Stimulated activated CD4-positive, alpha-beta T cell treated with anti-CD3 and anti-CD28 coated beads, Interleukin-15, amount 100 ng/mL, for 48 hours (primary cell): ENCODE measurements at places on chromosomes 4 and X.

DNA sequence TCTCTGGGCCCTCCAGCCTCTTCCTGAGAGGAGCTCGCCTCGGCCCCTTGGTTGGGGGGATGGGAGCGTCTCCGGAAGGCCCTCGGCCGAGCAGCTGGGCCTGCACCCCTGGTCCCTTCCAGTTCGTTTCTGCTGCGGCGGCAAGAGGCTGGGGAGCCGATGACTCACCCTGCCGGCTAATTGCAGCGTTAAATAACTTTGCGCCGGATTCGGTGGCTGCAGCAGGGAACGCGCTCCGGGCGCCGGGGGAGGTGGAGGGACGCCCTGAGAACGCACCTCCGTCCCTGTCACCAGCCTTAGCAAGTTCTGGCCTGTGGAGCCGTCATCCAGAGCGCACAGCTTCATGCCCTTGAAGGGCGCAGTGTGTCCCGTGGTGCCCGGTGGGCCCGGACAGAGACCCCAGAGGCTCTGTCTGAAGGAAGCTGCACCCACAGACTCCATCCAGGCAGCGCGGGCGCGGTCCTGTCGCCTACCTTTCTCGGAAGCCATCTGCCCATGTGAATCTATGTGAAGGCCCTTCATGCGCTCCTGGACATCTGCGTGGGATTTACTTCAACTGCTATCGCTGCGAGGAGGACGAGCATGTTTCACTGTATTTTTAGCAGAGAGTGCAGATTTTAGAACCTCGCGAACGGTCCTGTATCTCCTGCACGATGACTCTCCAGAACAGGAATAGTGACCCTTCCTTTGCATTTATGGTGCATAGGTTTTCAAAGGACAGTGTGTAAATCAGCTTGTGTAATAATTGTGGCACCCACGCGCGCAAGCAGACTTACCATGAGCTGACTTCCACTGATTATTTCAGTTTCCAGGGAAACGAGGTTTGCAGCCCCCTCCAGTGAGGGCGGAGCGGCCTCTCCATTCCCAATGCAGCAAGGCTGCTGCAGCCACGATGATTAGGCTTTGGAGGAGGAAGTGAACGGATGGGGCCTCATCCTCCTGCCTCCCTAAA, 1.7 kb upstream of the TMEM271 start:
- DNase-seq = no peak

GRCh38 chr4:66052426-66052825, 382.1 kb upstream of the EPHA5 start:
- DNase-seq = no peak

GRCh38 chrX:121456315-121456714, 408.9 kb downstream of the GLUD2 start:
- DNase-seq = no peak

DNA sequence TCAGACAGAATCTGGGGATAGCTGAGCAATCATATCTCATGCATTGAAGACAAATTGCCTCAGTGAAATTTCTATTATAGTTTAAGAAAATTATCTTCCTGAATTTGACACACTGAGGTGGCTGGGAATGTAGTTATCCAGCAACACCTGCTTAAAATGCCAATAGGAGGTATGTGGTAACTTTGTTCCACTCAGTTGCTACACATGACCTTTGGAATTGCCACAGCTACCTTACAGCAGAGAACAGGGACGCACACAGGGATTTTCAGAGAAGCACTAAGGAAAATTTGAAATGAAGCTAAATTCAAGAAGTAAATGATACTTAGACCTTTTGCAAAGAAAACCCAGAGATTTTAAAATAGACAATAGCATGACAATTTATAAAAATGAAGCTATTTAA, 264.6 kb downstream of the IL1RAPL1 start:
- DNase-seq = no peak

DNA sequence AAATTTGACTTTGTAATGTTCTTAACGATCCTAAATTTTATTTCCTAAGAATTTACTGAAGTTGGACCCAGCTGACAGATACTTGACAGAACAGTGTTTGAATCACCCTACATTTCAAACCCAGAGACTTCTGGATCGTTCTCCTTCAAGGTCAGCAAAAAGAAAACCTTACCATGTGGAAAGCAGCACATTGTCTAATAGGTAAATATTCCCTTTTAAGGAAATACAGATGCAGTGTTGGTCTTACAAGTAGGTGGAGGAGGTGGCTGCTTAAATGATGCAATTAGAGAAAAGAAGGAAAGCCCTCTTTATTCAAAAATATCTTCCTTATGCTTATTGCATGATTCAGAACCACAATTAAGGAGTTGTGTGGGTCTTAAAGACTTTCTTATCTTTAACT, 73.5 kb downstream of the RS1 start:
- no peak for DNase-seq

DNA sequence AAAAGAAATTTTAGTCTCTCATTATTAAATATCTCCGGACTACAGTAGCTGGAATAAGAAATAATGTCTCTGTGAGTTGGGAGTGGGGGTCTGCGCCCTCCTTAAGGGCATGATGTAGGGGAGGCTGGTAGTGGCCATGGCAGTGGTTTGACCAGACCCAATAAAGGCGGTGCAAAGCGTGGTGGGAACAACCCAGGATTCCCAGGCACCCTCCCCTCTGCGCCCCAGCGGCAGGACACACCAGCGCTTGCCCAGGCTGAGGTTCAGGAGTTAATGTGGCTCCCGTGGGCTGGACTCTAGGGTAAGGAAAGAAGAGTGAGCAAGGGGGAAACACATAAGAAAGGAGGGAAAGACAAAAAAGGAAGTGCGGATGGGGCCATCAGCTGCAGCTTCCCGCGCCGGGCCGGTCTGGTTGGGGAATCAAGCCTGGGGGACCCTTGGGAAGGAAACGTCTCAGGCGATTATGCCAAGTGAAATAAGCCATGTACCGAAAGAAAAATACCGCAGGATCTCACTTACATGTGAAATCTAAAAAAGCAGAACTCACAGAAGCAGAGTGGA, 157.5 kb upstream of the SMIM31 start:
- no peak for DNase-seq

DNA sequence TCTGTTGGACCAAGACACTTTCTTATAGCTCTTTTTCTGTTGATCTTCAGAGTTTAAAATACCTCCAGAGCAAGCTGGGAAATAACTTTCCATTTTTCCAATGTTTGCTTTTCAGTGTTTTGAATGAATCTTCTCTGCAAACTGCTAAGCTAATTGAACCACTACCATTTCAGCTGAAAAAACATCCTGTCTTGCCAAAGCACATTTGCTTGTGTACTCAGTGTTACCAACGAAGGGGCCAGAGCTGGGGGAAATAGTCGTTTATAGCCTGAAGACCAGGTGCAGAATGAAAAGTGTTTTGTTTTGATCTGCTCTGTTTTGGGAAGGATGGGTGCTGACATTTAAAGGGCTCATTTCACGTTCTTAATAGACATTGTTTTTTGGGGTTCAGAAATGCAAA, 88.4 kb upstream of the CLNK start:
- no peak for DNase-seq

DNA sequence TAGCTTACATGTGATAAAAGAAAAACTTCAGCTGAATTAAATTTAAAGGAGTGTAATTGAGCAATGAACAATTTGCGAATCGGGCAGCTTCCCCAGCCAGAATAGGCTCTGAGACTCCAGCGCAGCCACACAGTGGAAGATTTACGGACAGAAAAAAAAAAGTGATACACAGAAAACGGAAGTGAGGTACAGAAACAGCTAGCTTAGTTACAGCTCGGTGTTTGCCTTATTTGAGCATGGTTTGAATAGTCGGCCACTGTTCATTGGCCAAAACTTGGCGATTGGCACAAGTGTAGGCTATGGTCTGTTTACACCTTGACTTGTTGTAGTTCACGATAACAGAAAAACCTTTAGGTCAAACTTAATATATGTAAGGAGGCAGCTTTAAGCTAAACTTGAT, 16.7 kb upstream of the SUPT20HL1 start:
- DNase-seq = no peak

DNA sequence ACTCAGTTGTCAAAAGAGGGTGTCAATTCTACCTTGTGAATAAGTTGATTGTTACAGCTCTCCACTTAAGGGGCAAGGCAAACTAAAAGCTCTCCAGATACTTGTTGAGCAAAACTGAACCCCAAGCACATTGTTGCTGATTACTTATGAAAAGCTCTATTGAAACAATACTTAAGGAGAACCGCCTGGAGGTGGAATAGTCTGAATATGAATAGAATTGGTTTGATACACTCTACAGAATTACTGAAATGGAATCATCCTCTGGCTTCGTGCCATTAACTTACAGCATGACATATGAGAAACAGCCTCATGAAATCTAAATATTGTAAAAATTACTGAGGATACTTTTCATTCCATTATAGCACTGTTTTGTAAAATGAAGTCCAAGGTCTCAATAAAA, 127.0 kb upstream of the SH3RF1 start:
- no peak for DNase-seq

GRCh38 chr4:73728091-73728741, 12.2 kb upstream of the CXCL8 start:
- no peak for DNase-seq

- no peak for DNase-seq
Observed at GRCh38 chr4:151422854-151423253, 13.9 kb downstream of the FHIP1A start.

- DNase-seq = no peak
Observed at GRCh38 chrX:41734530-41734929, 10.5 kb downstream of the GPR82 start.

GRCh38 chr4:186192066-186192612, 772 bp downstream of the CYP4V2 start:
- DNase-seq = peak; percentile 18

DNA sequence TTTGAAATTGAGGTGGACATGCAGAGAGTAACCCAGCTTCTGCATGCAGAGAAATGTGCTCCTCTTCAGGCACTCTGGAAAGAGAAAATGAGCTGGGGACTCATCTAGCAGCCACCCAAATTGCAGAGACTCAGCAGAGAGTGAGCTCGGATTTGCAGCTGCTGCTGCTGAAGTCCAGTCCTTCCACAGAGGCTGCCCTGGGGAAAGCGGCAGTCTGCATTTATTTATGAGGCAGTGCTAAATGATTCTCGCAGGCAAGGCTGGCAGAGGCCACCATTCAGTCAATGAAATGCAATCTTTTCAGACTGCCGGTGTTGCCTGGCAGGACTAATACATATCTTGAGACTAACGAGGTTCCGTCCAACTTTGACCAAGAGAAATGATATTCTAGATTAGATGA, 404.8 kb downstream of the NLGN4X start:
- DNase-seq = no peak

GRCh38 chr4:78297116-78297800, 240.1 kb downstream of the FRAS1 start:
- DNase-seq = no peak

- DNase-seq = no peak
Observed at GRCh38 chr4:141348573-141348972, 127.9 kb downstream of the ZNF330 start.

DNA sequence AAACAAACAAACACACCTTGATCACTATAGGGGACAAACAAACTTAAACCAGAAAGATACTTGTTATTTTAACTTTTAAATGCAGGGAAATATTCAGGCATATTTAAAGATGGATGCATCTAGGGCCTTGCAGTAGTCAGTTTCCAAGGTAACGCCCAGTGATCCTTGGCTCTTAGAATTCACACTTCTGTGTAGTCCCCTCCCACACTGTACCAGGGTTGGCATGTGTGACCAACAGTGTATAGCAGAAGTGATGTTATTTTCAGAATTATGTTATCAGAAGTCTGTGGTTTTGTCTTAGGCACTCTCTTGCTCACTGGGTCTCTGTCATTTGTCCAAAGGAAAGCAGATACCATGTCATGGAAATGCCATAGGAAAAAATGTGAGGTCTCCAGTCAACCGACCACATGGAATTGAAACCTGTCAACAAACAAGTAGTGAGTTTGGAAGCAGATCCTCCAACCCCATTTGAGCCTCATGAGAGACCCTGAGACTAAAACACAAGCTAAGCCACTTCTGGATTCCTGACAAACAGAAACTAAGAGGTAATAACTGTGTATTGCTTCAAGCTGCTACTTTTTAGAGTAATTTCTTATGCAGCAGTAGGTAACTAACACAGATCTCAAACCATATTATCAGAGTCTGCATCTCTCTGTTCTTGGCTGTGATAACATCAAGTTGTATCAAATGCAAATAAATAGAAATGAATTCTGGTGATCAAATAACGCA, 670.3 kb downstream of the KCTD8 start:
- no peak for DNase-seq

DNA sequence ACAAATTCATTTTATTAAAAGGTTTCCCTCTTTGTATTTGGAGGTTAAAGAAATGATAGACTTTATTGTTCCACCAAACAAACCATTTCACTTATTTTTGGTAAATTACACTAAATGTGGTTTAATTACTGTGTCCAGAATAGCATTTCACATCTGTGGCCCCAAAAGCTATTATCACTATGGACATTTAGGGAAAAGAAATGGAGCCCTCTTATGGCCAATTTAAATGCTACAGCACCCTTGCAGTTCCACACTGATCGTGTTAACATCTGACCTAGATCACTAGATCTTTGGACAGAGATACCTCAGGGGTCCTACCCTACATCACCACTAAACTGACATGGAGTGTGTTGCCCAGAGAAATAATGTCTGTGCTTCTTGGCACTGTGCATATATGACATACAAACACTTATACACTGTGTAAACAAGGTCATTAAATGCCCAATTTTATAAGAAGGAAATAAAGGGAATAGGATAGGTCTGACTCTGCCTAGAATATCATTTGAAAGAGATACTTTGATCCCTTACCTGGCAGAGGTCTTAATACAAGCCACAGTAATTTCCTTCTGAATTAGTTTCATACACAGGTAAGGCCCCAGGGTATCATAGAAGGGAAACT, 163.9 kb downstream of the KDR start:
- no peak for DNase-seq

DNA sequence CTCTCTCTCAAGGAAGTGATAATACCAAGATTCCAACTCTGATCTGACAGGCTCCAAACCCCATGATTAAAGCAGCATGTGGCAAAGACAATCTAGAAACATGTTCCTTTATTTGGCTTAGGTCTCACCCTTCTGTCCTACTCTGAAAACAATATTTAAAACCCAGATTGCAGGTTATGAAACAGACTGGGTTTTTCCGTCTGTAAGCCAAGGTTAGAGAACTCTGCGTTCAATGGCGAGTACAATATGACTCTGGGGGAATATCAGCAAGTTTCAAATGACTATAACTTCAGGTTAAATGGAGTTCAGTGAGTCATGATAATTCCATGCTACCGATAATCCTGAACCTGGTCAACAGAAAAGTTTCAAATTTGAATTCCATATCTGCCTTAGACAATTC, 50.8 kb downstream of the ANAPC10 start:
- DNase-seq = no peak

GRCh38 chrX:9845578-9845952, 59.3 kb downstream of the SHROOM2 start:
- DNase-seq = no peak

GRCh38 chr4:175656649-175657048, 155.4 kb downstream of the GPM6A start:
- DNase-seq = no peak

GRCh38 chr4:95095348-95095974, 337.7 kb downstream of the BMPR1B start:
- DNase-seq = no peak

DNA sequence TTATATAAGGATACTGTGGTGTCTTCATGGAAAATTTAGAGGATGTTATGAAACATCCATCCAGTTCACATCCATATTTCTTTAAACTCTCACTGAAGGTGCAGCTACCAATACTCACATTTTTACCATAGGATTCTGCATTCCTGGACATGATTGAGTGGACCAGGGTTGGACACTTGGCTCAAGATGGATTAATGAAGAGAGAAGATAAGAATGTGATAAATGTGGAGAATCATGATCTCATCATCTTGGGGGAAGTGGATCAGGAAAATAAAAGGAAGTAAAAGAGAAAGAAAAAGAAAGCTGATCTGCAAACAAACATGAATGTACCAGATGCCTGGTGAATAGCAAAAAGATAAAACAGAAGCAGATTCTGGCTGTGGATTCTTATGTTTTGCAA, 175.4 kb downstream of the NPFFR2 start:
- DNase-seq = no peak
